ENCODE measurements at places on chromosomes 7 and 10.

DNA sequence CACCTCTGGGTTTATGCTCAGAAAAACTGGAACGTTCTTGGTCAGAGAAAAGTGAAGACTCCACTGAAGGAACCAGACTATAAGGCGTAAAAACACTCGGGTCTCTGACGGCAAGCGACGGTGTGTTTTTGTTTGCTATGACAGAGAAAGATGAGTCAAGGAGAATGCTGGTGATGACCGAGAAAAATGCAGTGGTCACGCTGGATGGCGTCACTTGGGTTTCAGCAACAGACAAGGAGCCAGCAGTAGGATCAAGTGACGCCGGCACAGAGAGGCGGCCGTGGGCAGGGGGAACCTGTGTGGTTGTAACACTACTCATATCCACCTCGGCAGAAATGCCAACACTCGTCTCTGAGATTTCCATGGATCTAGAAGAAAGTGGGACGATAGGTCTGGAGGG is 63.4 kb downstream of the KIAA1549 start:
- DNase-seq: no peak

- no peak for DNase-seq
Measured at GRCh38 chr10:133565441-133566294, at the start of gene SYCE1. Gene SYCE1 (minus strand): TSS chr10:133565583. CDS start chr10:133565529, 54 bp downstream.

DNA sequence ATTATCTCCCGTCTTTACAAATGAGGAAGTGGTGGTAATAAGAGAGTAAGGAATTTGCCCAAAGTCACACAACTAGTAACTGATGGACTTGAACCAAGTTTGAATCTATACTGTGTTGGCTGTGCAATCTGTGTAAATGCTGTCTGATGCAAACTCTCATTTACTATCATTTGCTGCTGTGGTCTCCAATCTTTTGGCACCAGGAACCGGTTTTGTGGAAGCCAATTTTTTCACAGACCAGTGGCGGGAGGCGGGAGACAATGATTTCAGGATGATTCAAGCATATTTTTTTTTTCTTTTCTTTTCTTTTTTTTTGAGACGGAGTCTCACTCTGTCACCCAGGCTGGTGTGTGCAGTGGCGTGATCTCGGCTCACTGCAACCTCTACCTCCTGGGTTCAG is 450.0 kb upstream of the FZD8 start:
- DNase-seq: no peak

- no peak for DNase-seq
Measured at GRCh38 chr7:13852281-13852968, 137.0 kb downstream of the ETV1 start.

GRCh38 chr7:100079024-100079560 is 2.4 kb downstream of the ZNF3 start:
- no peak for DNase-seq

DNA sequence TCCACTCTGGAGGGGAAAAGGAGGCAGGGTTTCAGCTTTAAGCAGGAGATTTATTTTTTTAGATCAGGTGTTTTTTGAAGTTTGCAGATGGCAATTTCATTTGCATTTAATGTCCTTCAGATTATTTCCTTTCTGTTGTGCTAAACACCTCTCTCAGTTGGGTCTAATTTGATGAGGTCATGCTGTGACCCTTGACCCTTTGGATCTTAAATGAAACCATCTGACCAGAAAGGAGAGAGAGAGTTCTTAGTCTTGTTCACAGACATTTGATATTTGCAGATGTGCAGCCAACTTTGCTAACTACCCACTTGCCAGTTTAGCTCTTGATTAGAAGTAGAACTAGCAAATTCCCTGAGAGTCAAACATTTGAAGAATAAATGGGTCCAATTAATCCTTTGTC is 101.5 kb upstream of the RAB11FIP2 start:
- DNase-seq: no peak

DNA sequence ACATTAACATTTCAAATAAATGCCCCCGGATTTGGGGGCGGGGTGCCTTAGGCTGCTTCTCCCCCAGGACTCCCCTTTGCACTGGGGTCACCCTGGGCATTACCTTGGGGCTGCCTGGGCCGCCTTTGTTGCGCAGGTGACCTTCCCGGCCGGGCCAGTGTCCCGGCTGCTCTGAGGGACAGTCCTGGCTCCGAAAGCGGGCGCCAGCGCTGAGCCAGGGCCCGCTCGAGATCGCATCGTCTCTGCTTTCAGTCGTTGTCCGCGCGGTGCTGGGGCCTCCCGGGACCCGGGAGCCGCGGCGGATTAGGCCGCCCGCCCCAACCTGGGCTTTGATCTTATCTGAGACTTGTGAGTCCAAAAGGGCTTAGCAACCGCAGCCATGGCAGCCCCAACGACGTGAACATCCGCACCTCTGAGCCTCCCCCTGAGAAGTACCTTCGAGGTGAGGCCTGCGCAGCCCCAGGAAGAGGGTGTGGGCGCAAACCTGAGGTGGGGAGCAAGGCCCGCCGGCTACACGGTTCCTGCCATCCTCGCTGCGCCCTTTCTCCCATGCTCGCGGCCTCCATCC is 14.8 kb upstream of the WAPL start:
- DNase-seq: peak; percentile 18

DNA sequence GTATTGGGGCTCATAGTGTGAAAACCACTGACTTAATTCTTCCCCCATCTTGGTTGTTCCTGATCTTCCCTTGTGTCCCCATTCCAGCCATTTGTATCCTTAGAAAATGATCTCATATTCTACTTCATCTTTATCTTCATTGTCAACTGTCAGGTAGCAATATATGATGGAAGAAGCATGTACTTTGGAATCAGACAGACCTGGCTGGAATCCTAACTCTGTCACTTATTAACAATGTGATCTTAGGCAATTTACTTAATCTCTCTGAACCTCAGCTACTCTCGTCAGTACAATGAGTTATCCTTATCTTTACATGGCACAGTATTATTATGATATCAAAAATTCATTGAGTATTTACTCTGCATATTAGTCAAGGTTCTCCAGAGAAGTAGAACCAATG is 10.1 kb downstream of the CFTR start:
- DNase-seq: no peak

GRCh38 chr10:79034271-79034876 is 34.4 kb upstream of the ZMIZ1 start:
- no peak for DNase-seq

GRCh38 chr10:34813626-34814222 is 1.4 kb downstream of the PARD3 start:
- DNase-seq: no peak

GRCh38 chr10:104622598-104623209 is 18.4 kb upstream of the SORCS3 start:
- DNase-seq: no peak

GRCh38 chr7:83546586-83546985 is 102.4 kb downstream of the SEMA3E start:
- DNase-seq: no peak

DNA sequence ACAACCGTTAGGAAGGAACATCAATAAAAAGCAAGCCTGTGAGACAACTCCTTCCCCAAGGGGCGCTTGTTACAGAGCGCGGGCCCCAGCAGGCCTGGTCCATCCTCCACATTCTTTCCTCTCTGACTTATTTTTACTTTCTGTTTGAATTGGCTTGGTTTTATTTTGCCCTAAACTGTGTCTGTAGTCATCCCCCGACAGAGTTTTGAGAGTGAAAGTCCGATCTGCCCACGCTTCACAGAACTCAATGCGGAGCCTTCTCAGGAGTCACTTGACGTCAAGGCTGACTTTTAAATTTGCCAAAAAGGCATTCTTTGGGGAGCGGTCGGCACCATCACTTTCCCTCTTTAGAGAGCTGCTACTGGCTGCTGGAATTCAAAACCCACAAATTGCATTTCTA is 150.1 kb upstream of the KLF6 start:
- DNase-seq: peak; percentile 44

- DNase-seq: no peak
Measured at GRCh38 chr10:49323896-49324270, 24.9 kb downstream of the C10orf71 start.

- no peak for DNase-seq
Measured at GRCh38 chr10:121490871-121491519, 107.2 kb downstream of the FGFR2 start.

DNA sequence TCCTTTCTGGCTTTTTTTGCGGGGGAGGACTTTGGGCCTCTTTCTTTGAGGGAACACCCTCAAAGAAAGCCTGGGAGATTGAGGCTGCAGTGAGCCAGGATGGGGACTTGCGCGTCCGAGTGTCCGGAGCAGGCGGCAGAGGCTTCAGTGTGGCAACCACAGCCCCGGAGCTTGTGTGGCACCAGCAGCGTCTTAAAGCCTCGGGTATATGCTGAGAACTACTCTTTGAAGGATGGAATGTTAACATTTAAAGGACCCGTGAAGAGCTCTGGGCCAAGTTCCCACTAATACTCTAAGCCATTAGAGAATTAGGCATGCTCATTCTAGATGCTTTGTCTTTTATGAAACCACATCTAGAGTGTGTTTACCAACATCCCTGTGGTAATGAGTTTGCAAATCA is 168.2 kb downstream of the SEPTIN7 start:
- DNase-seq: no peak

DNA sequence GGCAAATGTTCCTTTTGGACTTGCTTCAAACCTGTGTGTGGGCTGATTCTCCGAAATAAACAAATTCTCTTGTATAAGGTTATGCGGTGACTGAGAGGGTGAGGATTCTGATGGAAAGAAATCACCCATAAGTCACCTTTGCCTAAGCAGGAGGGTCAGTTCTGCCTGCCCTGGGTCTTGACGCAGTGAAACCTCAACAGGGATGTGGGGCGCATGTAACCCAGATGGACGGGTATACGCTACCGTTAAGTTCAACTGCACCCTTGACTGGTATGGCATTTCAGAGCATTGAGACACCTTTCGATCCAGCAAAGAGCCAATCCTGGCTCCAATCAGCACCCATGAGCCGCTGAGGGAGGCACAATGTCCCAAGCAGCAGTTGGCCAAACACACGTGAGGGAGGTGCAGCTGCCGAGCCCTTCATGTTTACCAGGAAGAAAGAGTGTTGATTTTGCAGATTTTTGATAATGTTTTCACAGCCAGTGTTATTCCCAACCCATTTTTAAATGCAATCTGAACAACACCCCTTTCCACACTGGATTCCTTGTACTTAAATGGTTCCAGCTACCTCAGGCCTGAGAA is 48.1 kb downstream of the SORBS1 start:
- DNase-seq: no peak

DNA sequence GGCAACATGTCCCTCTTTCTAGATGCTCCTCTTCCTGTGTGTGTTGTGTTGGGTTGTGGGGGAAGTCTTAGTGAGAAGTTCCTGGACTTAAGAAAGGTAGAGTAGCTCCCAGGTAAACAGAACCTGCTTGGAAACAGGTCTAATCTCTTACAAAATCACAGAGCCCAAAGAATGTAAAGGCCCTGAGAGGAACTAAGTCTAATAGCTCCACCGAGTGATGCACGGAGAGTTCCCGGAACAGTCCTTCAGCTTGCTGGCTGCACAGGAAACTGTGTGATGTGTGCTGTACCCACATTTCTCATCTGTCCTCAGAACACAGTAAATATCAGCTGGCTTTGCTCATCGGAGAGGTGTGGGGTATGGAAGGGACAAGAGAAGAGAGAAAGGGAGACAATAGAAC is 182.6 kb upstream of the LYZL1 start:
- no peak for DNase-seq

DNA sequence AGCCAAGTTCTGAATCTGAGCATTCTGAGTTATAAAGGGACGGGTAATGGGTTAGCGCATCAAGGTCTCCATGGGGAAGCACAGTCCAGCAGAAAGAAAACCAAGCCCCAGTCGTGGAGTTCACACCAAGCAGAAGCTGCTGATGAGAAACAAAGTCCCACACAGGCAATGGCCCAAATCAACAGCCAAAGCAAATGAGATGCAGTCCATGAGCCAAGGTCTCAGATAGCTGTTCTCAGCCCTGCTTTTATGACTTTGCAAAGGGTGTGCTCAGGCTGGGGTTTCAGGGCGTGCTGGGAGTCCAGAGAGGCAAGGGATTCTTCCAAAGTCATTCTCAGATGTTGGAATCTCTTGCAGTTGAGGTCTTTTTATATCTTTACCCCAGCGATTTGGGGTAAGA is 32.0 kb downstream of the THNSL1 start:
- DNase-seq: no peak

DNA sequence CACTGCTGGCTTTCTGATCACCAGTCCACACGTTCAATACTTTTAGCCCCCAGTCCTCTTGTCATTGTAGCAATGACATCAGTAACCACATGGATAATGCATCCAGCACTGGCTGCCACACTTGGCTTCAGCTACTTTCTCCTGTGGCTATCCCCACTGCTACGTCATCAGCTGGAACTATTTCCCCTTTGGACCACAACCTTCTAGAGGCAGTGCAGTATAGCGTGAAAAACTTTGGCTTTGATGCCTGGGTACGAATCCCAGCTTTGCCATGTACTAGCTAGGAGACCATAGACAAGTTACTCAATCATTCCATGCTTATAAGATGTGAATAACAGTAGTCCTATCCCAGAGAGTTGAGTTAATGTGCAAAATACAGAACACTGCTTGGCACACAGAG is 63.2 kb downstream of the CCDC3 start:
- no peak for DNase-seq

GRCh38 chr10:3510741-3511140 is 274.3 kb downstream of the KLF6 start:
- no peak for DNase-seq

GRCh38 chr7:101634196-101634717 is 5.2 kb upstream of the MYL10 start:
- no peak for DNase-seq

DNA sequence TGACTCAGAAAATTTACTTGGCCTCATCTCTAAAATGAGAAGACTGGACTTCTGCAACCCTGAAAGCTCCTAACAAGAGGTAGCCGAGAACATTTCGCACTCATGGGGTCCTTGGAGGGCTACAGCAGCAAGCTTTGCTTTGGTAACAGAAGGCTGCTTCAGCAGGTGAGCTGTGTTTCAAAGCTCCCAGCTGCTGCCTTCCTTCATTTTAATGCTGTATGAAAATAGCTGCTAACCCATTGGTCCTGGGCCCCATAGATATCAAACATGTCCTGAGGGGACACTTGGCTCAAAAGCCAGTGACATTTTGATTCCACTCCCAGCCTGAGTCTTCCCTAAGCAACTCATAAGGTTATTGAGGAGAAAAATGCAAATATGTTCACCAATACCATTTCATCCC is 14.3 kb upstream of the MALSU1 start:
- no peak for DNase-seq

- DNase-seq: no peak
Measured at GRCh38 chr7:131550846-131551245, 5.6 kb downstream of the PODXL start.
